ENCODE measurements at places on chromosomes 7 and 10.

GRCh38 chr7:122217125-122217524 lies 73.1 kb upstream of the AASS start:
- DNase-seq: no peak

DNA sequence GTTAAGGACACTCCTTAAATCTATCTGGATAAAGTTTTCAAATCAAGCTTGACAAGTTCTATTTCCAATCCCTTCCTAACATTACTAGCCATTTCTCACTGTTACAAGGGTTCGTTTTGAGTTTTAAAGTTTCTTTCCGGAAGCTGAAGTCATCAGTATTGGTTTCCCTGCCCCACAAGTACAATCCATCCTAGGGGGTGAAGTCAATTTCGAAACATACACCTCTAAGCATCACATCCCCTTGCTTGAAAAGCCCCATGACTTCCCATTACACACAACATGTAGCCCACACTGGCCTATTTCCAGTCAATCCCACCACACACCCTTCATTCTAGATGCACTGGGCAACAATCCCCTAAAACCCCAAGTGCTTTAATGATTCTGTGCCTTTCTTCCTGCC lies 13.0 kb downstream of the DPY19L1 start:
- DNase-seq: no peak

DNA sequence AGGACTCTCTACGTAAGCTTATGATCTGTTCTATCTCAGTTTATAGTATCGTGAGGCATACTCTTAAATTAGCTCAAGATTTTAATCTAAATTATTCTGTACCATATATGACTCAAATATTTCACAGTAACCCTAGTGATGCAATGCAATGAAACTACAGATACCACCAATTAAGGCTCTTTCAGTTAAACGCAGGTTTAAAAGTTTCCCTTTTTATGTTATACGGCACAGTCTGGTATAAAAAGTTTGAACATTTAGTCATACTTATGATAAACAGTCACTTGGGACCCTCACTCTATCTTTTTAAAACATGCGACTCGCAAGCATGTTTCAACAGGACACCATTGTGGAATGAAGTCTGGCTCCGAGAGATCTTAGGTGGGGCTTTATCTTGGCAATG lies 107.2 kb downstream of the CDK6 start:
- DNase-seq: no peak

DNA sequence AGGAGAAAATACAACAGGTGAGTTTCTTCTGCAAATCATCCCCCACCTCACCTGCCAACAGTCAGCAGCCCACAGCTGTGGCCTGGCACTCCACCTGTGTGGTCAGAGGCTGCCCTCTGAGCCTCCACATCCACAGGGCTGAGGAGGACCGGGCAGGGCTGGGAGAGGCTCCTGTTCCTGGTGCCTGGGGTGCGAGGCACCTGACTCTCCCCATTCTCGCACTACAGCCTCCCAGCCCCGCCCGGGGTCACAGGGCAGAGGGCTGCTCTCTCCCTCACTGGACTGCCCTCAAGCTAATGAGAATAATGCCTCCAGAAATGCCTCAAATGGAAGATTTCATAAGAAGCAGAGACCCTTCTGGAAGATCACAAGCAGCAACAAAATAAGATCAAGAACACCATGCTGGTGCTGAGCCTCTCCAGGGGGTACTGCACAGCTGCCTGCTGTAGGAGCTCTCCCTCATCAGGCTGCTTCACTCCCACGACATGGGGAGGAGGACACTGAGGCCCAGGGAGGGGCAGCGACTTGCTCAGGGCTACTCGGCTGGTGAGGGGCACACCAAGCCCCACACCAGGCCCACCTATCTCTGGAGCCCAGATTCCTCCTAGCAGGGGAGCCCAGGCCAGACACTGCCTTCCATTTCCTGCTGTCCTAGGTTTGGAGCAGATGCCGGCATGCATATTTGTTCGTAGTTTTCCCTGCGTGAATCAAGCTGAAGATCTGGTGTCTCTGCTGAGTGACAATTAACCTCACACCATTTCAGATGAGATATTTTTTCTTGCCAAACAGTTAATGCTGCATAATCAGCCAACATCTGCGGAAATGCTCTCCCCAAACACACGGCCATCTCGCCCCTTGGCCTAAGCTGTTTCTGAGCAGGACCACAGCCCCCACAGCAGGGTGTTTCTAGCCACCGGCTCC lies 76.5 kb downstream of the FAM53B start:
- no peak for DNase-seq

DNA sequence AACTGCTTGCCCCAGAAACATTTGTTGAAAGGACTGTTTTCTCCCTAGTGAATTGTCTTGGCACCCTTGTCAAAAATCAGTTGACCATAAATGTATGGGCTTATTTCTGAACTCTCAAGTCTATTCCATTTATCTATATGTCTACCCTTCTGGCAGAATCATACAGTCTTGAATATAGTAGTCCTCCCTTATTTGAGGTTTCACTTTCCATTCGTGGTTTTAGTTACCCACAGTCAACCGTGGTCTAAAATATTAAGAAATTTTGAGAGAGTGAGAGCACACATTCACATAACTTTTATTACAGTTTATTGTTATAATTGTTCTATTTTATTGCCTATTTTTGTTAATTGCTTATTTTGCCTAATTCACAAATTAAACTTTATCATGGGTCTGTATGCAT lies 17.4 kb upstream of the CEP41 start:
- DNase-seq: no peak

- no peak for DNase-seq
Measured at GRCh38 chr10:104277785-104278184, 8.8 kb downstream of the GSTO2 start.

DNA sequence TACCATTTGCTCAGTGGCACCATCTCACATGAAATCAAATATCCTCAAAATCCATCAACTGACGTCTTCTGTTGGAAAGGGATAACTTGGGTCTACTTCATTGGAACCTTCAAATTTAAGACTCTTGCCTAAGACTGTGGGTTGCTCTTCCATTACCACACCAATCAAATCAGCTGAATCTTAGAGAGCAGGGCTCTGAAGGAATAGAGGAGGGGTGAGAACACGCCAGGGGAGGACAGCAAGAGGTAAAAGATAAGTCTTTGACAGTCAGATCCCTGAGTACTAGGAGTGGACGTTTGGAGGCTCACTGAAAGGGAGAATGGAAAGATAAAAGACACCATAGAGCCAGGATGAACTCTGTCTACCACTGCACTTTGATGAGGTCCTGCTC lies 107.5 kb downstream of the CCDC71L start:
- no peak for DNase-seq

DNA sequence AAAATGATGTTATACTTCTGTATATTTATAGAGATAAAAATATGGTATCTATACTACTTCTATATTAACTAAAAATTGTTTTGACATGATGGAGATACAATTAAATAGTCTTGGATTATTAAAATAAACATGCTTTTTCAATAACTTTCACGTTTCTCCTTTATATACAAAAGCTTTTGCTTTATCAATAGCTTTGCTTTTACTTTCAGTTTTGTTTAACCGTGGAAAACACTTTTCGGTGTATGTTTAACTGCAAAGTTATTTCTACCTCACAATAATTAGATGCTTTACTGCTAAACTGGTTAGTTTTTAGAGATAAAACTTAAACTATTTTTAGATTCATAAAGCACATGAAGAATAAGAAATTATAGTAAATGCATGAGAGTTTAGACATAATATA lies 432.1 kb upstream of the PCDH15 start:
- DNase-seq: no peak

- DNase-seq: peak; percentile 45
Measured at GRCh38 chr7:105691680-105692564, 110.6 kb upstream of the EFCAB10 start.

- no peak for DNase-seq
Measured at GRCh38 chr7:50988465-50988864, 205.8 kb upstream of the GRB10 start.
